ENCODE measurements at places on chromosomes 2 and 18.

DNA sequence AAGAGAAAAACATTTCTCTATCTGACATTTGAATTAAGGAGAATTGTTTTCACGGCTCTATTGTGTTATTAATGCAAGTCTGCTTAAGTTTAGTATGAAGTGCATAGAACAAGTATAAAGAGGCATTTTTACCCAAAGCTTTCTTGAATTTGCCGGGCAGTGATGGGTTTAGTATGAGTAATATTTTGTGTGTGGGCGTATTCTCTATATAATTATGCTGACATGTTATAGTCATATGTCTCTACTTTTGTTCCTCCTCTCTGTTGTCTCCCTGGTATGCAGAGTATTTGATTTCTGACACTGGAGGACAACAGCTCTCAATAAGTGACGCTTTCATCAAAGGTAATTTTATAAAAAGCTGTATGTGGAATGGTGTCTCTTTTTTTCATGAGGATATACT, 45.9 kb downstream of the PIKFYVE start:
- DNase-seq, result no peak

- no peak for DNase-seq
Measured at GRCh38 chr2:176187899-176188773, at the start of gene HOXD1. TSS of gene HOXD1 (plus strand) at chr2:176188668. CDS start at chr2:176188802, 134 bp downstream.

DNA sequence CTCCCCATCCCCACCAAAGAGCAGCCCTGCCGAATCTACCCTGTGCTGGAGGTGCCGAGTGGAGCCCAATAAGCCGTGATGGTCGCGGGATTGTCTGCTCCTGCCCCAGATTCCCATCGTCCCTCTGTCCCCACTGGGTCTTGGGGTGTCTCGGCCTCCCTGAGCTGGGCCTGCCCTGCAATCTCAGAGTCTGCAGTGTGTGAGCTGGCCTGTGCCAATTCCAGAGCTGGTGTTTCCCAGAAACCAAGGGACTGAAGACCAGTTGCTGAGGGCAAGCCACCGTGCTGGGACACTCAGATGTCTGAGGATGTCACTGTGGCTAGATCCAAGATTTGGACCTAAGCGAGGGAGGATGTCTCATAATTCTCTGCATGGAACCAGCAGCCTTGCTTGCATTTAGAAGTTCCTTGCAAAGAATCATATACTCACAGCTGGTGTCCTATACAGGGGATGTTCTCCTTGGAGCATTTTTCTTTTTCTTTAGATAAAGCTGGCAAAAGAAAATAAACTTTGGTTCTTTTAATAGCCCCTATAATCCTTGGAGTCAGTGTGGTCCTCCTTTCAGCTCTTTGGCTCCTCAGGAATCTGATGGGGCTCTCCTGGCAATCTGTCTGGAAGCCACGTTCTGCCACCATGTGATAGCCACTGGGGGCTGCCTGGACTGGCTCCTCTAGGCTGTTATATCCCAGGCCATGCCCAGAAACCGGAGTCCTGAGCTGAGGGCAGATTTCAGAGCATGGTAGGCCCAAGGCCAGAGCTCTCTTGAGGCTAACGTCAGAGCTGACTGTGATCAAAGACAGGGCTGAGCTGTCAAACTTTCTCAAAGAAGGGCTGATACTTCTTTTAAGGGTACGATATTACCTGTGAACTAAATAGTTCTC, 140.1 kb upstream of the HAAO start:
- DNase-seq, result no peak

- DNase-seq, result no peak
Measured at GRCh38 chr18:64099244-64099643, 49.6 kb downstream of the LINC00305 start.

DNA sequence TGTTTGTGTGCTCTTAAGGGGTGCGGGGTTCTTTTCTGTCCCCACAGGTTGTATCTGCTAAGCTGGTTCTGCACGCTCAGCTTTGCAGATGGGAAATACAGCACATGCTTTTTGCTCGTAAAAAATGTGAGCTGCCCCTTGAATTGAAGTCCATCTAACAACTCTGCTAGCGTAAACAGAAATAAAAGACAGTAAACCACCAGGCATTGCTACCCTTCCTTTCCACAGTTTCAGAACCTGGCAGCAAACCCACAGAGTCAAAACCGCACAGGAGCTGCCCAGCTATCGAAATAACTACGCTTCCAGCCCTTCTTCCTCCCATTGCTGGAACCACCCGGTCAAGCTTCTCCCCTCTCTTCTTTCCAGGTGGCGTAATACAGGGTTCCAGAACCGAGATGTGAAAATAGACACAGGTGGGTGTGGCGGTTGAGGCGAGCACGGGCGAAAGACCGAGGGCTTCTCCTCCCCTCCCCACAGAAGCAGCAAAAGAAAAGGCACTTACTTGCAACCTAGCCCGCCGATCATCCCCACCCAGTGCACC, 479 bp downstream of the SCN9A start:
- DNase-seq, result no peak

- DNase-seq, result no peak
Measured at GRCh38 chr2:62968668-62969067, 82.0 kb upstream of the OTX1 start.

DNA sequence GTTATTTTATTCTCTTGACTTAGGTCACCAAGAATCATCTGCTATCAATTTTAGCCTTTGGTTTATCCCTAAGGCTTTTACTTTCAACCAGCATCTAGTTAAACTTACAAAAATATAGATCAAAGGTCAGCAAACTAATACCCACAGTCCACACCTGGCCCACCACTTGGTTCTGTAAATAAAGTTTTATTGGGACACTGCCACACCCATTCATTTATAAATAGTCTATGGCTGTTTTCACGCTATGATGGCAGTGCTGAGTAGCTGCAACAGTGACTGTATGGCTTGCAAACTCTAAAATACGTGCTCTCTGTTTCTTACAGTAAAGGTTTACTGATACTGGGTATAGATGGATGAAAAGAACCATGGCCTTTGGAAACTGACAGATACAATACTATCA, 107.0 kb downstream of the MEP1B start:
- no peak for DNase-seq

DNA sequence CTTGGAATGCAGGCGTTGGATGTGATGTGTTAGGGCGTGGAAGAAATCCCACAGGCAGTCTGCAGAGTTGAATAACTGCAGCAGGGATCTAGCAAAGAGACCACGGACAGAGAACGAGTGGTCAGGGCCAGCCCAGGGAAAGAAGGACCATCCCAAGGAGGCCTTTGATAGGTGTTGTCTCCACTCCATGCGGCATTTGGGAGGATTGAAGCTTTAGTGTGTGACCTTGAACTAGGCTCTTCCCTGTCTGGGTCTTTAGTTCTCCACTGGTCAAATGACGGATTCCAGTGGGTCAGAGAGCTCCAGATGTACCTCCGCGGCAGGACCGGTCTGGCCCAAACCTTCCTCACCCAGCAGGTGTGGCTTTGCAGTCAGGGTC, 18.4 kb downstream of the GREB1 start:
- no peak for DNase-seq

DNA sequence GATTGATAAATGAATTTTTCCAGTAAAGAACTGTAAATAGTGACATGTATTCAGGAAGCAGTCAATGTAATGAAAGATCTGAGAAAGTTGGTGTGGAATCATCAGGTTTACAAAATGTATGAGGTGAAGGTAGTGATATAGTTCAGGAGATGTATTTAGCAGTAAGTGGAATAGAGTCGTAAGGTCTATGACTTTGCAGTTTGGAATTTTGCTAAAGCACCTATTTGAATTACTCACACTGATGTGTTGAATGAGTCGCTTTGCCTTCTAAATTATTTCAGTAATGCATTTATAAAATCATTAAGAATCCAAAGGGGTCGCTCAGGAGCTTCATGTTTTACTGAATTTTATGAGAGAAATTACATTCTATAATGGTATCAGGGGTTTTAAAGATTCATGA, 713.7 kb downstream of the DSC3 start:
- DNase-seq, result no peak

DNA sequence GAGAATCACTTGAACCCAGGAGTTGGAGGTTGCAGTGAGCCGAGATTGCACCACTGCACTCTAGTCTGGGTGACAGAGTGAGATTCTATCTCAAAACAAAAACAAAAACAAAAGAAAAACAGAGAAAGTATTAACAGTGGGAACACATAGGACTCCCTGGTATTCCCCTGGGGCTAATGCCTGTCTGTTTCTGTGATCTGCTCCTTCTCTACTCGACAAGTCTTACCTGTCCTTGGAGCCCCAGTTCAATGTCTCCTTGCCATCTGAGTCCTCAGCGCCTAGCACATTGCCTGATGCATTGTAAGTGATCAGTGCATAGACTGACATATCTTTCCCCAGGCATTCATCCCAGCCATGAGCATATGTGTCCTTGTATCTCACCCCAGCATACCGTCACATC, 85.8 kb downstream of the ASAP2 start:
- DNase-seq, result no peak

DNA sequence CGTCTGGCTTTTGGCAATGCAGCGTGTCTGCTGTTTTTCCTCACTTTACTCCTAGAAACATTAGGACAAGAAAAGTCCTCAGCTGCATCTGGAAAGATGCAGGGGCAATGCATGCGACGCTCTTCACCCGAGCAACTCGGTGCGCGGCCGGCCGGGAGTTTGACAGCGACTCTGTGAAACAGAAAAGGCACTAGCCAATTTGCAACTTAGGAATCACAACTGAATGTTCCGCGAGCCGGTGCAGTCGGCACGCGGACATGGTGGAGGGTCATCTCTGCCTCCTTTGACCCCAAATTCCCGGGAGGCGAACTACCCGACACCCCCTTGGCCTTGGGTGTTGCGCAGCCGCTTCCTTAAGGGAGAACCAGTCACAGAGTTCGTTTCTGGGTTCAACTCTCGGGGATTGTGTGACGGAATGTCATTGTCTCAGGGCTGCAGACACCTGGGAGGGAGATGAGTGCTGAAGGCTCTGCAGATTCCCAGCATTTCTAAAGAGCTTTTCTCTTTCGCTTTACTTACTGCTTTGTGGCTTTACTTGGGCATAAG, 9.8 kb downstream of the NR4A2 start:
- DNase-seq, result no peak

DNA sequence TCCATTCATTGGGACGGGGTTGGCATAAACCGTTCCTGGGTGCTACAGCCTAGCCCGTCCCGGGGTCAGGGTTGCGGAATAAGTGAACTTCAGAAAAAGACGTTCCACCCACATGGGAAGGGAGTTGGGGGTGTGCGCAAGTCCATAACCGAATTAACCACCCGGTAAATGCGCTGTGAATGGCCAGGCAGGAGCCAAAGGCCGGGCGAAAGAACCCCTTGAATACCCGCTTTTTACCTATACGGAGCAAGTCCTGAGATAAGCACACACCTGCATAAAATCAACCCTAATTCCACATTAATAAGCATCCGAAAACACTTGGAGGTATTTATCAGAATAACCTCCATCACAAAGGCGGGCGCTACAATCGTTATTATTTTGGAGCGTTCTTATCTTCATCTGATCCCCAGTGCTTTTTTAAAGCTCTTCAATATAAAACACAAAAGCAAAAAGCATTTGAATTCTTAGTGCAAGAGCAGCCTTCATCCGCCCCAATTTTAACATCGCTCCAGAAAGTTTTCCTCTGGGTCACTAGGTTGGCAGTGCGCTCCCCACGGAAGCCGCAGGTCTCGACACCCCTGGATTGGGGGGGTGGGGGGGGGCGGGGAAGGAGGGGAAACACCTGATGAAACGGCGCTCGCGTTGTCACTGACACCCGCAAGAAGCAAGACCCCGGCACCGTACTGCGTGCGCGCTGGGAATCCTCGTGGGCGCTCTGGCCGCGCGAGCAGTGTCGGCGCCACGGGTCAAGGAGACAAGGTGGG, 1.2 kb downstream of the SATB2 start:
- no peak for DNase-seq

DNA sequence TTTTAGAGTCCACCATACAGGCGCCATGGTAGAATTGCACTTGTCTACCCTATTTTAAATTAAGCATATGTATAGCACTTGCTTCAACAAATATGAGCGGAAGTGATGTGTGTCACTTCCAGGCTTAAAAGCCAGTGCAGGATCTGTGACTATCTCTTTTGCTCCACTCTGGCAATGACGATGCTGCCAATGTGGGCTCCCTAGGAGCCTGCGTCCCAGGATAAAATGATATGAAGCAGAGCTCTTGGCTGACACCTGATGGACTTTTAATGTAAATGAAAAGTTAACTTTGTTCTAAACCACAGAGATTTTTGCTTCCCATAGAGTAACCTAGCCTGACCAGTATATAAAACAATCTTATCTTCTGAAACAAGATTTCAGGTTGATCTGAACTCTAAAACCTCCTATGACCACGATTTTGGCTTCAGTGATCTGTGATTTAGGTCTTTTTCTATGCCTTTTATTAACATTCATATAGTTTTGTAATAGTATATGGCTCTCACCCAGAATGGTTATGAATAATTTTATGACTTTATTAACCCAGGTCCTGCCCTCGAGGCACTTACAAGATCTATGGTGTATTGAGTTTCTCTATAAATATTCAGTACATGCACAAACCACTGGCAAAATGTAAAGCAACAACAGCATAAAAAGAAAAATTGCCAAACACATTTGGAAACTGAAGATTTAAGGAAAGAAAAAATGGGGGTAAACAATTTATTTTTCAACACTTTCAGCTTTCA, 422.5 kb upstream of the PIK3C3 start:
- DNase-seq, result peak; percentile 23

DNA sequence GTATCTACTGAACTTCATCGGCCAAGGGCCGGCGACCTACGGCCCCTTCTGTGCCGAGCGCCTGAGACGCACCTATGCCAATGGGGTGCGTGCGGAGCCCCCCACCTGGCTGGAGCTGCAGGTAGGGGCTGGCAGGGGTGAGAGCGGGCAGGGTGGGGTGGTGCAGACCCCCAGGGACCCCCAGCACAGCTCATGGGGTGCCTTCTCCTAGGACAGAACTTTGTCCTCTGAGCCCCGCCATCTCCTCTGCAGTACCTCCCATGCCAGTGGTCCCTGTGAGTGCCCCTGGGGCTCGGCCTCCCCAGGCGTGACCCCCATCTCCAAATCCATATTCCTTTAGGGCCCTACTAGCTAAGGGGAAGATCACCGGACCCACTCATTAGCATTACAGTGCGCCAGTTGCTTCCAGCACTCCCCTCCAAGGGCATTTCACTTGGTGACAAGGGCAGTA, 23.9 kb upstream of the GPR17 start:
- no peak for DNase-seq

- DNase-seq, result no peak
Measured at GRCh38 chr18:63606526-63606925, 19.4 kb downstream of the SERPINB13 start.

DNA sequence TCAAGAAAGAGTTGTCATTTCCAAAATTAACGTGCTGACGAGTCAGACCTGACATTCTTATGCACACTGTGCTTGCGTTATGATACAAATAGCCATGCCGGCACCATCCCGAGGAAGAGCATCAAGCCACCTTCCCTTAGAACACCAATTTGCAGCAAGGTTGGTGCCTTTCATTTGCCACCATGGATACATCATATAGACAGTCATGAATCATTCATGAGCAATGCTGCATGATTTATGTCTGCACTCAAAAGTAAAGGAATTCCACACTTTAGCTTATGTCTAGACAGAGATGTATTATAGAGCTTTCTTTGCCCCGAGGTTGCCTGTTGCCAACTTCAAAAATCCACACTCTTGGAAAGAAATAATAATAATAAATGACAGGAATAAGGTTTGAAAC, 166.9 kb downstream of the VWC2L start:
- no peak for DNase-seq
